ENCODE measurements at places on chromosomes 7 and 10.

DNA sequence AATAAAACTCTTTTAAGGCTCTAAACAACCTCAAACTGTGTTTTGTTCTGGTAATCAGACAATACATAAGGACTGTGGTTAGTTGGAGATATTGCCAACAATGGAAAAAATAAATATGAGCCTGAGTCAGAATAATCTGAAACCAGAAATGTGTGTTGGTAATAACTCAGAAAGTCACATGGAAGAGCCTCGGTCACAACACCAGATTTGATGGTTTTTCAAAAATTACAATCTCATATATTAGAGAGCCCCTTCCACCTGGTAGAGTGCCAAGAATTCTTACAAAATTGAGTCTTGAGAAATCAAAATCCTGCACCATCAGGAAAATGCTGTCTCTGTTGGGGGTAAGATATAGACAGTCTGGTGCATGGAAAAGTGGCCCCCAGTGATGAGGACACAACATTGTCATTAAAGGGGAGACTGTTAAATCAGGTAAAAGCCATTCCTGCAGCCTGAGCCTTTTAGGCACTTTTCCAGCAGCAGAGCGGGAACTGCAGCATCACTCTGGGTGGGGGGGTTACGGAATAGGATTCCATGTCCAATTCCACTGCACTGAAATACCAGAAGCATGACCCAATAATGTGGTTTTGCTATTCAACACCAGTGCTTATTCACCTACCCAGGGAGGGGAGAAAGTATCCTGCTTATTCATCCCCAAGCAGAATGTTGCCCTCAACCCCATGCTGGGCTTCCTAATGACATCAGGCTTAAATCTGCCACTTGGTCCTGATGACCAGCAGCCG lies 9.5 kb upstream of the ADAM12 start:
- no peak for DNase-seq

GRCh38 chr7:157238087-157238486 lies 98.7 kb upstream of the DNAJB6 start:
- DNase-seq, result no peak

GRCh38 chr10:1104971-1105370 lies 48.8 kb downstream of the WDR37 start:
- DNase-seq, result no peak

GRCh38 chr10:12766223-12766622 lies 235.3 kb downstream of the CCDC3 start:
- DNase-seq, result no peak

DNA sequence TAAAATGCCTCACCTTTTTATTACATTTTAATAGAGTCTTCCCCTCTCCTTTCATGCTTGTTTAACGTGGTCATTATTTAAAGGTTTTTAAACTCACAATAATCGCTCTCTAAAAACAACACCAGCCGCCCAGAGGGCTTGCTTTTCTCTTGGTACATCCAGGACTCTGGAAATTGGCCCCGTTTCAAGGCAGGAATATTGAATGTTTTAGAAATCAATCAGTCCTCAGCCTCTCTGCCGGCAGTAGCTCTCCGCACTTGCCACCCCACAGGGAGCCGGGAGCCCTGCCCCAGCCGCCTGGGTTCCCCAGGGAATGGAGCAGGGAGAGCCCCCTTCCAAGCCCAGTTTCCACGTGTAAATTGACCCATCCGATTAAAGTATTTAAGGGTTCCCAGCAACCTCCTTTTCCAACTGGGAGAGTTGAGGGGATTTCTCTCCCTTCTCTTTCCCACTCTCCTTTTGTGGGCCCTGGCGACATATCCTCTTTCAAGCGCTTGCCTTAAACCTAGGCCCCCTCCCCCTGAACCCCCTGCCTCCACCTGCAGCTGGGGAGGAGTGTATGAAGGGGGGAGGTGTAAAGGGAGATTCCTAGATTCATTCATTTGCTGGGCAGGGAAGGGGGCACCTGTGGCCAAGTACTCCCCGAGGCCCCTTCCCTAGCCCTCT lies 1.9 kb downstream of the FGF8 start:
- no peak for DNase-seq

DNA sequence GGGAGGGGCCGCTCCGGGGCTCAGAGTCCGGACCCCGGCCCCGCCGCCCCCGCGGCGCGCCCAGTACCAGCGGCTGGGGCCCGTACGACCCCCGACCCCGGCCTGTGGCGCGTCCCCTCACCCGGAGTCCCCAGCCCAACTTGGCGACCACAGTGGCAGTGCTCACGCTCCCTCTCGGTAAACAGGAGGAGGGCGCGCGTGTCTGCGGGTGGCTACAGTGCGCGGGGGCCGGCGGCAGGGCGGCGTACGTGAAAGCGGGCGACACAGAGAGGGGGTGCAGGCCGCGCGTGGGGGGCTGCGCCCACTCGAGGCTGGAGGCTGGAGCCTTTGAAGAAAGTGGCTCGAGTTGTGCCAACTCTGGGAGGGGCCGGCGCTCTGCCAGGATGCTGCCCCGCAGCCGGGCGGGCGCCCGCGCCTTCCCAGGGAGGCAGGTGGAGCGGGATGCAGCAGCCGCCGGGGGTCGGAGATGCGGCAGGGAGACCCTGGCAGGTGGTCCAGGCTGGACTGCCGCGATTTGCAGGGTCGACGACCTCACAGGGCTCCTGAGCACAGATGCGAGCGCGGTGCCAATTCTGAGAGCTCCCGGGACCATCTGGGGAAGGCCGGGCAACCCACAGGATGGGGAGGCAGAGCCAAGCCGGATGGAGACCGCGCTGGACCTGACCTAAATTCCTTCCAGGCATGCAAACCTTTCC lies 655 bp downstream of the PTPRE start:
- no peak for DNase-seq

DNA sequence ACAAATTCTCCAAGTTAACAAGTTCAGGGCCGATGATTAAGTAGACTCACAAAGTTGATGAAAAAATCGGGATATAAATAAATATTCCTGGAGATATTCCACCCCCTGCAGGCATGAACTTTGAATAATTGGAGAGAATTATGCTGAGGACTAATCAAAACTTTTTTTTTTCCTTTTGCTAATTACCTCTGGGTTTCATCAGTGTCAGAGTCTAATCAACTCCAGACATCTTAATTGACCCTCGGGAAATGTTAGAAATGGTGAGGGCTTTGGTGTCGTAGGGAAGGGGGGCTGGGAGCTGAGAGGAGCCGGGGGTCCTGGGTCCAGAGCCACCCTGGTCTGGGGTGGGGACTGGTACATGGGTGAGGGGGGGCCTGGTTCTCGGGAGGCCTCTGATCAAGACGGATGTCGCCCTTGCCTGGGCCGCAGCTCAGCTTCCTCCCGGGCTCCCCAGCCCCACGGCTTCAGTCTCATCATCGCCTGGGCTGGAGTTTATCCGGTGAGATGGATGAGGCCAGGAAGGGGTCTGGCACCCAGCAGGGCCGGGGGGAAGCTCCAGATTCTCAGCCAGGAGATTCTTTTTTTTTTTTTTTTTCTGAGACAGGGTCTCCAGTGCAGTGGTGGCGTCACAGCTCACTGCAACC lies 30.4 kb upstream of the ELFN1 start:
- DNase-seq, result no peak

DNA sequence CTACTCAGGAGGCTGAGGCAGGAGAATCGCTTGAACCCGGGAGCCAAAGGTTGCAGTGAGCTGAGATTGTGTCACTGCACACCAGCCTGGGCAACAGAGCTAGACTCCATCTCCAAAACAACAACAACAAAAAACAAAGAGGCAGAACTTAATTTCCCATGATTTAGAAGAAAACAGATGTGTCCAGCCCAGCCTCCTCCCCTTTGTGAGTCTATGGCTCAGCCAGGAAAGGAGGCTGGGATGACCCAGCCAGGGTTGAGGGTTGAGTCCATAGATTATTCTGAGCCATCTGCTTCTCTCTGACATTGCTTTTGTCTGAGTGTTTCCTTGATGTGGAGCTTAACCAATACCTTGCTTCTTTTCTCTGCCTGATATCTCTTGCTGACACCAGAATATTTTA lies 994.1 kb downstream of the TYW1 start:
- no peak for DNase-seq

DNA sequence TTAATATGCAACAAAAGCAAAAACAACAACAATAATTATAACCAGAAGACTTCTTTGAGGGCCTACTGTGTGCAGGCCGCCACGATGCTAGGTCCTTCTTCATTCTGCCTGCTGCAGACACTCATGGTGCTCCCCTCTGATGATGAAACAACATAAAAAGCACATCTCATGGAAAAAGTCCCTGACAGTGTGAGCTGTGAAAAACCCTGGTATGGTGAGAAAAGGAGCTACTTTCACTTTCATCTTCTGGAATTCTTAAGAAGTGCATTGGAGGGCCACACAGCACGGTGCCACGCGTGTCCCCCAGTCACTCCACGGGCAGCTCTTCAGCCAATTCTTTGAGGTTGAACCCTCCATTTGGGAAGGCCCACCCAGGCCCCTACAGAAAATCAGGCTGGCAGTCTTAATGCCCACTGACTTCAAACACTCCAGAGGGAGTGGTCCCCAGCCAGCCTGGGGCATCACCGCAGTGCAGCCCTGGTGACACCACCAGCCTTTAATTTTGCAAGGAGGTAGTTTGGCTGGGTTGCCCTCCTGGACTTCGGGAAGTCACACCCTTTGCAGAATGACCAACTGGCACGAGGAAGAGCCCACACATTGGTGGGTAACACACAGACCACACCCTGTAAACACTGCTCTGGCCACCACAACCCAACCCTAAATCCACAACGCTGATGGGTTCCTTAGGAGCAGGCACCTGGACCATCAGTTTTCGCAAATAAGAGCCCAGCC lies 7.7 kb downstream of the KCNMA1 start:
- DNase-seq, result no peak

Data from stimulated activated CD8-positive, alpha-beta memory T cell treated with anti-CD3 and anti-CD28 coated beads, Interleukin-15, amount 100 ng/mL, for 4 hours (primary cell).